NCI-H1436 treated with DMSO at 0.1 percent for 48 hours (cell line): ENCODE measurements at places on chromosomes 2 and 18.

- DNase-seq, result no peak
These were observed 137.9 kb upstream of the PID1 start for GRCh38 chr2:229408962-229409361.

GRCh38 chr18:36297417-36298125 lies at the start of gene FHOD3:
Gene FHOD3 (plus strand): TSS chr18:36297713. CDS start chr18:36297836, 123 bp downstream.
- no peak for DNase-seq

GRCh38 chr2:239250216-239251081 lies 150.4 kb downstream of the HDAC4 start:
- DNase-seq, result no peak

DNA sequence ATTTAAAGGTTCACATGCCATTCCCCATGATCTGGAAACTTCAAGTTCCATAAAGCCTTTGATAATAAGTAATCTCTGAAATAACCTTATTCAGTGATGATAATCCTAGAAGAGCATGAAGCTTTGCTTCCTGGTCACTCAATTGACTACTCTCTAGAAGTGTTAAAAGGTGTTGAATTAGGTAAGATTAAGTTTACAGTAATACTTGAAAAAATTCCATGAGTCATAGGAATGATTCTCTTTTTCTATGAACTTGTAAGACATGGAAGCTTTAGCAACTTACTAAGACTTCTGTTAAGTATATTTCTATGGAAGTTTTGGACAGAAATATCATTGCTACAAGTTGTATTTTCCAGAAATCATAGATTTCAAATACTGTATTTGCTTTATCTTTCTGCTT lies 100.6 kb downstream of the MYO1B start:
- no peak for DNase-seq

DNA sequence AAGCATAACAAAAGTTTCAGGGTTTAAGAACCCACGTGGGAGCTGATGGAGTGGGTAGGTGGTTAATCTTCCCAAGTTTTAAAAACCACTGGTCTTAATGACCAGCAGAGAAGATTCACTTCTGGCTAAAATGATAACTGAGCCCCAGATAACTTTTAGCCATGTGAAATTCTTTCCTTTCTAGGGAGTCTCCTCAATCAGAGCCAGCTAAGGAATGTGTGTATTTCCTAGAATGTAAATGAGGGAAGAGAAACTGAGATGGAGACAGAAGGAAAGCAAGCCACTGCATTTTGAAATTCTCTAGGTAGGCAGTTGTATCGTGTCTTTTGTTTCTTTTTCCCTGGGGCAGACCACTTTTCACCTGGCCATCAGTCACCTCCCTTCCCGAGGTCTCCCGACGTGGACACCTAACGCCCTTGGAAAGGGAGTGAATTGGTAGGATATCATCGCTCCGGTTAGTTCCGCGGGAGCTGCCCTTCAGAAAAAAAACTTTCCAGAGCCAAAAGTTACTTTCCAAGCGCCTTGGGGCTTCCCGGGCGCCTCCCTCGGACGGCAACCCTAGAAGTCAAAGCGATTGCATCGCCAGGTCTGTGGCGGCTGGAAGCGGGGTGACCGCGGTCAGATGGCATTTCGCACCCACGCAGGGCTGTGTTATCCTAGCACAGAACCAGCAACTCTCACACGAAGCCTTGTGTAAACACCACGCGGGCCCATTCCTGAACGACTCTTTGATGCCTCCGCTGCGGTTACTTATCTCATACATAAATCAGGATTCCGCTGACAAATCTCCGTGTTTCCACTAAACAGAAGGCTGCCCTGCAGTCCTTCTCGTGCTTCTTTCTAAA lies 1.3 kb downstream of the COLEC12 start:
- no peak for DNase-seq

DNA sequence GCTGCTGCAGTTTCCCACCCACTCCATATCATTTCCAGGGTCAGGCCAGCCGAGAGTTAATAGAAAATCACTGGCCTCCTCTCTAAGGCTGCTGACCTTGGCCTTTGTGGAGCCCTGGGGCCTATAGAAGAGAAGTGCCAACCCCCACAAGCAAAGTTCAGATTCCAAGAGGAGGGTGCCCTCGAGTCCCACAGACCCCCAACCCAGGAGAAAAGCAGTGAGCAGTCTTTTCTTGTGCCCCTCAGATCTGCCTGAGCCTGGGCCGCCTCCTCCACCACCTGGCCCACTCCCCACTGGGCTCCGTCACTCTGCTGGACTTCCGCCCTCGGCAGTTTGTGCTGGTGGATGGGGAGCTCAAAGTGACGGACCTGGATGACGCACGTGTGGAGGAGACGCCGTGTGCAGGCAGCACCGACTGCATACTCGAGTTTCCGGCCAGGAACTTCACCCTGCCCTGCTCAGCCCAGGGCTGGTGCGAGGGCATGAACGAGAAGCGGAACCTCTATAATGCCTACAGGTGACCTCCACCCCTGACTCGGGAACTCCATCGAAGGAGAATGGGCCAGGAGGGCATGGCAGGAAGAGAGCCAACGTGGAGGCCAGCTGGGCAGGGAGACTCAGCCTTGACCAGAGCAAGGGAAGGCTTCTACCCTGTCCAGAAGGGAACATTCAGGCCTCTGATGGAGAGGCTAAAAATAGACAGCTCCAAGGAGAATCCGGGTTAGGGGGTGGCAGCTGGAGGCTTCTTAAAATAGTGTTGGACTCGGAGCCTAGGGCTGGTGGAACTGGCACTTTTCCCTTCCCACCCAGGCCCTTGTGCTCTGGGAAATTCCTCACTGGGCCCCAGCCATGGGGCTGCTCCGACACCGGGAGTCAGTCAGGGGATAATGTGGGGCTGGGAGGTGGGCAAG lies 6.2 kb downstream of the PKDCC start:
- no peak for DNase-seq

DNA sequence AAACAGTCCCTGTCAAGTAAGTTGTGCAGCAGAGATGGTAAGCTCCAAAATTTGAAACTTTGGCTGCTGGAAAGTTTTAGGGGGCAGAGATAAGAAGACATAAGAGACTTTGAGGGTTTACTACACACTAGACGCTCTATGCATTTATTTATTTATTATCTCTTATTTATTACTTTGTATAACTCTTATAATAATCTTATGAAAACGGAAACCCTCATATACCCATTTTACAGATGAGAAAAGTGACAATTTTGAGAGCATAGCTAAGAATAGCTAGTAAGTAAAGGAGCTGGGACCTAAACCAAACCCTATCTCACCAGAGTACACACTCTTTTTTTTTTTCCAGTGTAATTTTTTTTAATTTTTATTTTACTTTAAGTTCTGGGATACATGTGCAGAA lies 112.8 kb upstream of the PKDCC start:
- DNase-seq, result no peak

DNA sequence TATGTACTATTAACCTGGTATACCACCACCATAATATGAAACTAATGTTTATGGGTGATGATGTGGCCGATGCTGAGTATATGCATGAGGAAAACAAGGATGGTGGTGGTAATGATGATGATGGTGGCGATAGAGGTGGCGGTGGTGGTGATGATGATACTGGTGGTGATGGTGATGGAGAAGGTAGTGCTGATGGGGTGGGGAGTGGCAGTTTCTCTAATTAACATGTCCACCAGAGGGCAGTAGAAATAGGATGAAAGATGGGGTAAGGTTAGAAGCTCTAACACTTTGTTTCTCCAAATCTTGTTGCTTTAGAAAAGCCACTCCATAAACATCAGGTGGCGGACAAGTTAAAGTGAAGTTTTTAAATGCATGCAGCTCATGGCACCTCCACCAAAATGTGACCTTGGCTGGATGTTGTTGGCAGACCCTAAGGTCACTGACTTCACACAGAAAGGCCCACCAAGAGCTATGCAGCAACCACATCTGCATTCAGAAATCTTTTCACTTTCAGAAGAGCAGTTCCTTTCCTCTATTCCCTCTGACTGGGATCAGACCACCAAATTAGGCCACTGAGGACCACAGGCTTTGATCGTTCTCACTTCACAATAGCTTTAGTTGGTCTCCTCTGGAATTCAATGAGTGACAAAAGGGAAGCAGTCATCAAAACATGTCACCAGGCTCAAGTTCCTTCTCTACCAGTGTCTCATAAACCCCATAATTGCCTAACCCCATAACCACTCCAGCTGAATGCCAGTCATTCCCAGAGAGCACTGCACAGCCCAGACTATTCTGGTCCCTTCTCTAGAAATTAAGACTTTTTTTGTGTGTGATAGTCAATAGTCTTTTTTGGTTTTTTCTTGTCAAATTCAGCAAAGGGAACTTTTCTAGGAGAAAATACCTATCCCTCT lies 7.5 kb upstream of the BCL11A start:
- DNase-seq, result no peak

DNA sequence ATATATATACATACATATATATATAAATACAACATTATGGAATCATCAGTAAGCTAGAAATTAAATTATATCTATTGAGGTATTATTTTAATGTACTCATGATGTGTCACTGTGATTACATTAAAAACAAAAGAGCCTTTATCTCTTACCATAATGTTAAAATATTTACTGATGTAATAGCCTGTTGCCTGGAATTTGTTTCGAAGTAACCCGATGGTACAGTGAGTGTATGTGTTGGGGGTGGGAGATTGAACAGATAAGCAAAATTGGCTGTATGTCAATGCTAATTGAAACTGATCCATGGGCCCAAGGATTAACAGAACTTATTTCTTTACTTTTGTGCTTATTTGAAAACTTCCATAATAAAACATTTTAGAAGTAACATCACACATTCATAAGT lies 1473.2 kb downstream of the LRP1B start:
- DNase-seq, result no peak

DNA sequence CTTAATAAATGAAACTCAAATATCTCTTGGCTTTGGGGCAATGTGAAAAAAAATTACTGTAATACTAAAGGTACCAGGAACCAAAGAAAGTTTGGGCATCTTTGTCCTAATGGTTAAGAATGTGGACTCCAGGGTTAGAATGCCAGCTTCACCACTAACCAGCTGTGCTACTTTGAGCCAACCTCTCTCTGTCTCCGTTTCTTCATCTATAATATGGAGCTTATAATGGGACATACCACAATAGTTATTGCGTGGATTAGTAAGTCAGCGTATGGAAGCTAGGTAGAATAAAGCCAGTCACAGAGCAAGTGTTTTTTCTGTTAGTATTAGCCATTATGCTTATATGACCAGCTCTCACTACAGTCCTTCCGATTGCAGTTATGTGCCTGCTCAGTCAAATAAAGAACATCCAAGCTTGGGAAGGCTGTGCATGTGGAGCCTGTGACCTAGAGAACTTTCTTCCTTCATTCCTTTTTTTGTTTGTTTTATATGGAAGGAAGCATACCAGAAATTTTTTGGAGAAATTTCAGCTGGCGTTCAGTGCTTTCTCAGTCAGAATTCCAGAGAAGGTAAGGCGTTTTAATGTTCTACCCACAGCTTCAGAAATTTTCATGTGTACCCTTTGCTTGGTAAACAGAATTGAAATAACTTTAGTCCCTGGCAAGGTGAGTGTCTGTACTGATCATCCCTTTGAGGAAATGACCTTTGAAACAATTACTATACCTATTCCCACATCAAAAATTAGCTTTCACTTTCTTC lies 114.0 kb upstream of the RND3 start:
- DNase-seq, result no peak

DNA sequence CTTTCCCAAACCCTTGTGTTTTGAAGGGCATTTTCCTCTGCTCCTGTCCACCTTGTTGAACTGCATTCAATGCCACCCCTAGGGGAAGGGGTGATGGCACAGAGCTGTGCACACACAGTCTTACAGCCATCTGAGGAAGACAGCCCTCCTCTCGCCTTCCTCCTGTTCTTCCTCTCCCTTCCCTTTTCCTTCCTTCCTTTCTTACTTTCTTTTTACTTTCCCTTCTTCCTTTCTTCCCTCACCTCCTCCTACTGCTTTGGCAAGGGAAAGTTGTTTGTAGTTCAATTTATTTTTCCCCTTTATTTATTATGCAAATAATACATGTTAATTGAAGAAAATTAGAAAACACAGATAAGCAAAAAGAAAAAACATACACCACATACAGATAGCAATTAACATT lies 99.4 kb downstream of the CDH20 start:
- DNase-seq, result no peak

DNA sequence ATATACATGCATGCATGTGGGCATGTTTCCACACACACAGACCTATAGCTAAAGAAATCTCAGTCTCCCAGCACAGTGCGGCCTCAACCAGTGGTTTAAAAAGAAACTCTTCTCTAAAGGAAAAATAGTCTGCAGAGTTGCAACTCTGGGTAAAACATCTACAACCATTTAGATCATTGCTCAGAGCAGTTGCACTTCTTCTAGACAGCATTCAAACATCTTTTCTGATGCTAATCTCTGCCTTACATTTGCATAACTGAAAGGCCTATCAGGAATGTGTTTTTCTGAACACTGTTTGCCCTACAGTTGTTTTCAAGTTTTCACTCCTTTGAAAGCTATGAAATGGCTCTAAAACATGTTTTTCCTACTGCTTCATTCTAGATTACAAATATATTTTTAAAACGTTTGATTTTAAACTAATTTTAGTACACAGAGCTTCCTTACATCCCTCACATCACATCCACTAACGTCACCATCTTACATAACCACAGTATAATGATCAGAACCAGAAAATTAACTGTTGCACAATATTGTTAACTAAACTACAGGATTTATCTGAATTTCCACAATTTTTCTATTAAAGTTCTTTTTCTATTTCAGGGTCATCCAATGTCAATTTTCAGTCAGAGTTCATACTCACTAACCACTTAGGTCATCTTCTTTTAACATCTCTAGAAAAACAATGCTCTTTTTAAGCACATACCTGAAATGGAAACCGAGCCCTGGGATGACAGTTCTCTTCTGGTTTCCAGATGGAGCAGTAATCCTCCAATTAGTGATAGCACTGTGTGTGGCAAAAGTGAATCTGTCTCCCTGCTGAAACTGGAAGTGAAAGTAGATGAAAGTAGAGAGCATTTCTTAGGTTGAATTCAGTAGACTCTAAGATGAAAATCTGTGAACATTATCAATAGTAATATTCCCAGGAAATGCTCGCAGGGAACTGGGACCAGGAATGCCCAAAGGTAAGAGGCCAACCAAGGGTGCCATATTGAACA lies 501.6 kb upstream of the GCFC2 start:
- DNase-seq, result no peak

DNA sequence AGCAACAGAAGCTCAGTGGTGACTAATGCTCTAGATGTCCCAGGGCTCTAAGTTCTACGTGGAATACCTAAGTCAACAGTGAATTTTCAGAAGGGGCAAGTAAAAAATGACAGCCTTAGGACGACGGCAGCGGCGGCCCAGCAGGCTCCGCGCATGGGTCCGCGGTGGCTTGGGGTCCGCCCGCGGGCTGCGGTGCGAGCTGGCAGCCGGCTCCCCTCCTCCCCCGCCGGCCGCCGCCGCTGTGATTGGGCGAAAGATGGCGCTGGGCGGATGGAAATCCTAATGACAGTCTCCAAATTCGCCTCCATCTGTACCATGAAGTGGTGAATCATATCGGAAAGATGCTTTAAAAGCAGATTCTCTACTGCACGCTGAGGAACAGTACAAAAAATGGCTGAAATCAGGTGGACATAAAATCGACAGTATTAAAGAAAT lies 74.7 kb downstream of the HNRNPLL start:
- DNase-seq, result no peak
